ENCODE measurements at places on chromosomes 12 and 14.
A peak's percentile ranks its signal among the peaks of the same experiment; 100 is the strongest.

- DNase-seq = no peak
Observed at GRCh38 chr12:39464976-39465695, 22.2 kb upstream of the KIF21A start.

DNA sequence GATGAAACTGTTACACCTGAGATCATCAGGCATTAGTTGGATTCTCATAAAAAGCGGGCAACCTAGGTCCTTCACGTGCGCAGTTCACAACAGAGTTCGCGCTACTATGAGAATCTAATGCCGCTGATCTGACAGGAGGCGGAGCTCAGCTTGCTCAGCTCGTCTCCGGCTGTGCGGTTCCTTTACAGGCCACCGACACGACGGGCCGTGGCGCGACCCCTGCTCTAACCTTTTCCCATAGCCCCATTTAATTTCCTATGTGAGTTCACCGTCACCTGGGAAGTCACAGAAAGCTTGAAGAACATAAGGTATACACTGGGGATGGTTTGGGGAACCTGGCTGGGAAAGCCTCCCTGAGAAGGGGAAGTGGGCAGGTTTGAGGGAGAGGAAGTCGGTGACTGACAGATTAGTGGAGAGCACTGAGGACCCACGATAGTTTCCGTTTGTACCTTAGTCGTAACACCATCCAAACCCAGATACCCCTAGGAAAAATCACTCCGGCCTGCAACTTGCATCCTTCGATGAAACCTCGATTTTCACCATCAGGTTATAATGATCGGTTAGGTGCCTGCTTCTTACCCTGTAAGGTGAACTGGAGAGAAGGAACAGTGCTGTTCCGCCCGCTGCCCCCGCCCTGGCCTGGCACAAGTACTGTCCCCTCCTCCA lies 2.8 kb upstream of the AAAS start:
- DNase-seq = peak; percentile 53

- DNase-seq = no peak
Observed at GRCh38 chr12:16246264-16246663, 31.2 kb downstream of the SLC15A5 start.

- no peak for DNase-seq
Observed at GRCh38 chr12:68867606-68868005, 59.6 kb downstream of the MDM2 start.

GRCh38 chr14:100138082-100138787 lies 21.2 kb downstream of the DEGS2 start:
- peak; percentile 58 for DNase-seq

DNA sequence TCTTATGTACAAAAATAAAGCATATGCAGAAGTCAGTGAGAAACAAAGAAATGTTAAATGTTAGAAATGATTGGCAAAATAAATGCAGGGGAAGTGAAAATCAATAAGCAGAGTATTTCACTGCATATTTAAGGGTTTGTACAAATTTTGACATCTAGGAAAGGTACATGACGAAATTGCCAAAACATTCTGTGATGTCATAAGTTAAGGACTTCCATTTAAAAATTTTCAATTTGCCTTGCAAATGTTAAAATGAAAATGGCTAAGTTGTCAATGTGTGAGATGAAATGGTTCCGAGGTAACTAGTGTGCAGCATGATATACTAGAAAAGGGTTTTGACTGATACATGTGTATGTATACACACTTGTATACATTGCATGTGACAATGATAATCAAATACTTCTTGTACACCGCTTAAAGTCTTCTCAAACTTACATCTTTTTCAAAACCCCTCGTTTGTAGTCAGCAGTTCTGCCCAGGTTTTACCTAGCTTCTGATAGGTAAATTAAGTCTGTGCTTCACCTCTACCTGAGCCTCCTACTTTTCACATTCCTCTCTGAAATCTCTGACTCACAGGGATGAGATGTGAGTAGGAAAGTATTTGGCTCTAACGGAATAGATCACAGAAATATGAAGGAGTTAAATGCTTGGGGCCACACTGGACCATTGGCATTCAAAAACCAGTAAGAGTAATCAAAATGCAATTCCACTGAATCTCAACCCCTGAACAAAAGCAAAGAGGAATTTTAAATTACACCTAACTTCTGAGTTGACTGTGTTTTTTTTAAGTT lies 442.4 kb upstream of the FOXG1 start:
- no peak for DNase-seq

DNA sequence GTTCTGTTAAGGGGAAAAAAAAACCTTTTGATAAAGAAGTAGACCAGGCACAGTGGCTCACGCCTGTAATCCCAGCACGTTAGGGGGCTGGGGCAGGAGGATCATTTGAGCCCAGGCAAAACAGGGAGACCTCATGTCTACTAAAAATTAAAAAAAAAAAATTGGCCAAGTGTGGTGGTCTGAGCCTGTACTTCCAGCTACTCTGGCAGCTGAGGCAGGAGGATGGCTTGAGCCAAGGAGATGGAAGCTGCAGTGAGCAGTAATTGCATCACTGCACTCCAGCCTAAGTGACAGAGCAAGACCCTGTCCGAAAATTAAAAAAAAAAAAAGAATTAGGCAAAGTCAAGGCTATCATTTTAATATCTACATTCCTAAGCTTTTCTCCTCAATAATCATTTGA lies 124.8 kb upstream of the CPM start:
- no peak for DNase-seq

DNA sequence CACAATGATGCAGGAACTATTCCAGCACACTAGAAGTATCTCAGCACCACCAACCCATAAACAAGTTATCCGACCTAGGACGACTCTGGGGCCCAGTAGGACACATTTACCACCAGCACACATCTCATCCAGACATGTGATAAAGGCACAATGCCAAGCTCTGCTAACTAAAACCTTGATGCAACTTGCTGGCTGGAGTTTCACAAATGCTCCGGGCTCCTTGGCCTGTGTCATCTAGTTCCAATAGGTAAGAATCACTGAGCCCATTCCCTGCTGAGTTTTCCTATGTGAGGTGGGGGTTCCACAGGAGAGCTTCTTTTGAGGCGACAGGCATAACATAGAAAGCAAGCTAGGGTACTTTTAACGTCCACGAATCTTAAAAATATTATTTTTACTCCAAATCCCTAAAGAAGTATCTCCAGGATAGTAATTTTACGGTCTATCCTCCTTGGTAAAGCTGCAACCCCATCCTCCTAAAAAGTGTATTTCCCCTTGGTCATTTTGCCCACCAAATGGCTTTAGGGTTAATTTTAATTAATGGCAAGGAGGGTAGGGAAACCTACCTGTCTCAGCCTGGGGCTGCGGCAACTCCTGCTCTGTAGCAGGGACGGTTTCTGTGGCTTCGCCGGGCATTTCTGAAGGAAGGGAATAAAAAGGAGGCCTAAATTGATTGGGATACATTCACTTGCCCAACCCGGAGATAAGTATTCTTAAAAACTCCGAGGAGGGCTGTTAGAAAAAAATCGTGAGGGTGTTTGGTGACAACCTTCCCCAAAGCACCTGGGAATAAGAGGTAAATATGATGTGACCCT lies 1.0 kb downstream of the NACA start:
- peak; percentile 59 for DNase-seq

GRCh38 chr12:66775871-66776270 lies 97.0 kb upstream of the GRIP1 start:
- no peak for DNase-seq

- DNase-seq = no peak
Observed at GRCh38 chr12:75917715-75918114, 113.9 kb downstream of the PHLDA1 start.

- no peak for DNase-seq
Observed at GRCh38 chr12:95642583-95642982, 91.3 kb upstream of the USP44 start.

- DNase-seq = no peak
Observed at GRCh38 chr12:32997471-32997870, 100.9 kb upstream of the PKP2 start.

GRCh38 chr12:132445884-132446632 lies 43.9 kb upstream of the FBRSL1 start:
- DNase-seq = peak; percentile 67

- DNase-seq = no peak
Observed at GRCh38 chr12:44021471-44021971, 185.6 kb downstream of the TMEM117 start.

GRCh38 chr14:105746124-105746514 lies 219.7 kb downstream of the TMEM121 start:
- DNase-seq = no peak

DNA sequence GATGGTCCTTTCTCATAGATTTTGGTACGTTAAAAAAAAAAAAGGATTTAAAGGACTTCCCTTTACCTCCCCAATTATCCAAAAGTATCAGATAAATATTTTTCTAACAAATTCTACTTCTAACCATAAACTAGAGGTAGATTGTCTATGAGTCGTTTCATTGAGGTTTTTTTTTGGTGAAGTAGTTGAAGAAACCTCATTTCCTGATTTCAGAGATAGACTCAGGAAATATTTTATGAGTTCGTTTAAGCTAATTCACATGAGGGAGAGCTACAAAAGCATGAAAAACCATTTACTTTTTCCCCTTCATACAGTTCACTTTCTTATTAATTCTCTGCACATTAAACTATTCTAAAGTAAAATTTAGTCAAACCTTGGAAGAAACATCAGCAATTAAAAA lies 112.5 kb downstream of the RALGAPA1 start:
- no peak for DNase-seq

DNA sequence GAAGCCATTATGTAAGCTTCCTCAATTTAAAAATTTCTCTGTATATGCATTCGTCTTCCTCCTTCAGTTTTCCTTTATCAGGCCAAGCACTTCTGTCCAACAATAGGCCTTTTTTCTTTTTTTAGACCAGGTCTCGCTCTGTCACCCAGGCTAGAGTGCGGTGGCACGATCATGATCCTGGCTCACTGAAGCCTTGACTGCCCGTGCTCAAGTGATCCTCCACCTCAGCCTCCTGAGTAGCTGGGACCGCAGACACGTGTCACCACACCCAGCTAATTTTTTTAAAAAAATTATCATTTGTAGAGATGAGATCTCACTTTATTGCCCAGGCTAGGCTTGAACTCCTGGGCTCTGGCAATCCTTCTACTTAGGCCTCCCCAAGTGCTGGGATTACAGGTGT lies 25.8 kb downstream of the TAOK3 start:
- DNase-seq = no peak

DNA sequence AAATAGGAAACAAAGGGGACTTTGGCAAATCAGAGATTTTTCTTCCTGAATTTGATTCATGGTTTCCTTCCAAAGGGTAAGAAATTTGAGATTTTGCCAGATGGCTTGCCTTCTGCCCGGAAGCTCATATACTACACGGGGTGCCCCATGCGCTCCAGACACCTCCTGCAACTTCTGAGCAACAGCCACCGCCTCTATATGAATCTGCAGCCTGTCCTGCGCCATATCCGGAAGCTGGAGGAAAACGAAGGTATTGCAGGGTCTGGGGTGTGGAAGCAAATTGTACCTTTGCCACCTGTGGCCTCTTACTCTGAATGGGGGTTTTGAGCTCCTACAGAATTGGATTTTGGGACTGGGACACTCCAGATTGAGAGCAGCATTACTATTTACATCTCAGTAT lies 63.5 kb downstream of the FRMD6 start:
- no peak for DNase-seq

GRCh38 chr14:51852541-51852940 lies 7.9 kb upstream of the GNG2 start:
- DNase-seq = no peak

- DNase-seq = no peak
Observed at GRCh38 chr12:6340745-6341416, 995 bp downstream of the TNFRSF1A start.

GRCh38 chr14:87824266-87824665 lies 168.7 kb downstream of the GALC start:
- no peak for DNase-seq

DNA sequence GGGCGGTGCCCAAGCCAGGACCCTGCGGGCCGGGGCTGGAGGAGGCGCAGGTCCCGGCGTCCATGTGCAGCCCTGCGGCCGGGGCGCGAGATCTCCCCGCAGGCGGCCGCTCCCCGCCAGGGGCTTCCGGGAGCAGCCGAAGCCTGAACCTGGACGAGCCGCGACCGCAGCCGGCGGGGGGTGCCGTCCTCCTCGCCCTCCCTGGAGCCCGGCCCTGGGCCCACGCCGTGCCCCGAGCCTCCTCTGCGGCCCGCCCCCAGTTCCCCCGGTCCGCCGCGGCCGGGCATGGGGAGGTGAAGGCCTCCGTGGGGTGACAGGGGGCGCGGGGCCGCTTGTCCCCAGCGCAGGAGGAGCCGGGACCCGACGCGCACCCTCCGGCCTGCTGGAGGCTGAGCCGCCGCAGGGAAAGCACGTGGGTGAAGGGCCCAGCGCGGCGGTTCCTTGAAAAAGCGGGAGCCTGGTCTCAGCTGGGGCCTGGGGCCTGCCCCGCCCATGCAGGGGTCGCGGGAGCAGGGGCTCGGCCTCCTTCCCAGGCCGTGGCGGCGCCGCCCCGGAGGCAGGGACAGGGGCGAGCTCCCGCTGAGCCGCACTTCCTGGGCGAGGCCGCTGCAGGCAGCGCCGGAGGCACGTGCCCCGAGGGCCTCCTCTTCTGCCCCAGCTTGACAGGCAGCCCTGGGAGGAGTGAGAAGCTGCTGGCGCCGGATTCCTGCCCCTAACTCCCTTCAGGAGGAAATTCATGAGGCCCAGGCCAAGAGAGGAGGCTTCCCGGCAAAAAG lies 55.6 kb upstream of the PPP2R5C start:
- peak; percentile 71 for DNase-seq

- DNase-seq = no peak
Observed at GRCh38 chr12:29734305-29734704, 49.4 kb downstream of the TMTC1 start.

DNA sequence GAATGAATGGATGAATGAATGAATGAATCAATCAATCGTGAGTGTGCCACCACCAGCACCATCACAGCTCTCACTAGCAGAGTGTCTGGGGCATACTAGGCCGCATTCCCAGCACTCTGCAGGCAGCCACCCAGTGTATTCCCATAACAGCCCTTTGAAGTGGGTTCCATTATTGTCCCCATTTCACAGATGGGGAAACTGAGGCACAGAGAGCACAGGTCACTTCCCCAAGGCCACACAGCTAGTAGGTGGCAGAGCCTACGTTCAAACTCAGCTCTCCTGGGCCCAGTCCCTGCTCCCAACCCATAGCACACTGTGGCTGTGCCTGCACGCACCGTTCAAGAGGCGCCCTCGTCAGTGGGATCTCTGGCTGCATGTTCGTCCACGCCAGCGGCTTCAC lies 88.1 kb downstream of the RFLNA start:
- DNase-seq = no peak

GRCh38 chr14:88554457-88555286 lies at the start of gene PTPN21:
Gene PTPN21 (minus strand): TSS chr14:88555007. CDS start chr14:88550417, 4,590 bp downstream.
- DNase-seq = peak; percentile 84

- no peak for DNase-seq
Observed at GRCh38 chr14:70921669-70922068, 14.4 kb downstream of the PCNX1 start.

DNA sequence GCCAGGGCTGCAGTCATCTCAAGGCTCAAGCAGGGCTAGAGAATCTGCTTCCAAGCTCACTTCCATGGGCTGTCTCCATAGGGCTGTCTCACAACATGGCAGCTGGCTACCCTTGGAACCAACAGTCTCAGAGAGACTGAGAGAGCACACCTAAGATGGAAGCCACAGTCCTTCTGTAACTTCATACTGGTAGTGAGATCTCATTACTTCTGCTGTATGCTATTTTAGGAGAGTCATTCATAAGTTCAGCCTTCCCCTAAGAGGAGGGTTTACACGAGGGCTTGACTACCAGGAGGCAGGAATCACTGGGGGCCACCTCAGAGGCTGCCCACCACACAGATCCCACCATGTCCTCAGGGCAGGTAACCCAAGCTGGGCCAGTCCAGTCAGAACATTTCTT lies 29.7 kb downstream of the ERH start:
- no peak for DNase-seq

Data from transverse colon (tissue), 4 donors.